Fibroblast of skin of scalp (primary cell): ENCODE measurements at places on chromosomes 6 and 20.

DNA sequence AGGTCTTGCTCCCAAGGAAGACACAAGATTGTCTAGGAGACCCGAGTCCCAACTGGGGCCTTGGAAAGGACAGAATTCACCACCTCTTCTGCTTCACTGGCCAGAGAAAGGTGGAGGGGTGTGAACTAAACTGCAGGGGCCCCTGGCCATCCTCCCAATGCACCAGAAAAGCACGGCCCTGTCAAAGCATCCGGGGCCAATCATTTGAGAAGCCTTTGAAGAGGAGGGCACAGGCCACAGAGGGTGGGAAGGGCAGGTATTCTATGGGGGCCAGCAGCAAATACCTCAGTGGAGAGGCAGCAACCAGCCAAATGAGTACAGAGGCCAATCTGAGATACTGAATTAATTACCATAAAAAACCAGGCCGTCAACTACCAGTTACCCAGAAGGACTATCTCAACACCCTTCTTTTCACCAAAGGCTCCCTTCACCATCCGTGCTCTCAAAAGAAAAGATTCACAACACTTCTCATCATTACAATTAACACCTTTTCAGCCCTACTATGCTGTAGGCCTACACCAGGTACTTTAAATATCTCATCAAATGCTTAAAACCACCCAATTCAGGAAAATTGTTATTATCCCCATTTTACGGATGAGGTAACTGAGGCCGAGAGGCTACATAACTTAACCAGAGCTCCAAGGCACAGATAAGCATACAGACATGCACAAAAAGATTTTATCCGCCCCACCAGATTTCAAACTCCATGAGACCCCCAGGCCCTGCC, 50.7 kb downstream of the TRERF1 start:
- no peak for DNase-seq

DNA sequence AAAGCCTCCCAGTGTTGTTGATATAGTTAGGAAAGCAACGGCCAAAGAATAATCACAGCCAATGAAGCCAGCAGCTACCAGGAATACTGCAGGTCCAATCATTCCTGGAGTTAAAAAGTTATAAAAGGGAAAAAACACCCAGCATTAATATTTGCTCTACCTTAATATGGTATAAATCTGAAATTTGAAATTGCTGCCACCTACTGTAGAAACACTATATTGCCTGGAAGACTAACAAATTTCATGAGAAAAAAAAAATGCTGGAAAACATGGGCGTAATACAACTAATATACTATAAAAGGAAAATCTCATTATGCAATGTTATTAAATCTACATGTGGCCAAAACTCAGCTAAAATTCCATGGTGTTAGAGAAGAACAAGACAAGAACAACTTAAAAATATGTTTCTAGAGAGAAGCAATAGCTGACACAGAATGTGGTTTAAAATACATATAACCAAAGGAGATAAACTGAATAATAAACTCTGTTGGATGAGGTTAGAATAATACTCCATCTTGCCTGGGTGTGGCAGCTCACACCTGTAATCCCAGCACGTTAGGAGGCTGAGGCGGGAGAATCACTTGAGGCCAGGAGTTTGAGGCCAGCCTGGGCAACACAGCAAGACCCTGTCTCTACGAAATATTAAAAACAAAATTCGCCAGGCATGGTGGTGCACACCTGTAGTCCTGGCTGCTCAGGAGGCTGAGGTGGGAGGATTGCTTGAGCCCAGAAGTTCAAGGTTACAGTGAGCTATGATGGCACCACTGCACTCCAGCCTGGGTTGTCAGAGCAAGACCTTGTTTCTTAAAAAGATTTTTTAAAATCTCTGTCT, 43.1 kb downstream of the SLC17A5 start:
- peak; percentile 60 for DNase-seq

DNA sequence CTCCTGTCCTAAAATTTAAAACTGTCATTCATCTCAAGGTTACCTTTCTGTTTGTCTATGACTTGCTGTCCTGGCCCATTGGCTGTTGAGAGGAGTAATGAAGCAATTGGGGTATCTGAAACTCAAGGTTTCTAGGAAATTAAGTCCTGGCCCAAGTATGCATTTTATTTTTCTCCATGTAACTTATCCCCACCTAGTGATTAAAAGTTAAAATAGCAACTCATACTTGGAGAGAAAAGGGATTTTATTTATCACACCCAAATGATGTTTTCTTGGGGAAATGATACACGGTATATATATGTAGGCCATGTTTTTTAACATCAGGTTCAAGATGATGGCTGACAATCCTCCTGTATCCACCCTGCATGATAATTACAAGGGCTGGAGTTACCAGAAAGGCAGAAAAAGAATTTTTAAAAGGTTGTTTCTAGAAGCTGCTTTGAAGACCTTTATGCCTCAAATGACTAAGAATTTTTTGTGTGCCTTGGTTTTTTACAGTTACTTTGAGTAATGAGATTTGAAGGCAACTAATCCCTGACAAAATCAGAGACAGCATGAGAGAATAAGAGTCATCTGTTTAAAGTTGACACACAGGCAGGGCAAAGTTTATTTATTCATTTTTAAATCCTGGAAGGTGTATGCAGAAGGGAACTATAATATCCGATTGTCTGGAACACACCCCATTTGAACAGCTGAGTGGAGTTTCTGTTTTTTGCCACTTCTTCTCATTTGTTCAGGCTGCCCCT, 28.9 kb upstream of the C6orf58 start:
- DNase-seq: peak; percentile 11

DNA sequence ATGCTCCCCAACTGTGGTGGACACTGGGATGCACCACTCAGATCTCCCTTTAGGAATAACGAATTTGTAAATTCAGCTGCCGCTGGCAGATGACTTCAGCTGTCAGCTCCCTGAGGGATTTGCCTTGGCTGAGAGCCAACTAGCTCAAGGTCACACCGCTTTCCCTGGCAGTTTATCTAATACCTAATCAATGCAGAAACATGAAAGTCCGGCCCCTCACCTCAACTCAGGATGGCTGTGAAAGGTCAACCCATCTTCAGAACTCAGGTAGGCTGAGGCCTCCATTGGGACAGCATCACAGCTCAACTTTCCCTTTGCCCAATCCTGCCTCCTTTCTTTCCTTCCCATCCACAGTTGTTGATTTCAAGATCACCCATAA, 22.8 kb upstream of the SCGN start:
- DNase-seq: no peak

DNA sequence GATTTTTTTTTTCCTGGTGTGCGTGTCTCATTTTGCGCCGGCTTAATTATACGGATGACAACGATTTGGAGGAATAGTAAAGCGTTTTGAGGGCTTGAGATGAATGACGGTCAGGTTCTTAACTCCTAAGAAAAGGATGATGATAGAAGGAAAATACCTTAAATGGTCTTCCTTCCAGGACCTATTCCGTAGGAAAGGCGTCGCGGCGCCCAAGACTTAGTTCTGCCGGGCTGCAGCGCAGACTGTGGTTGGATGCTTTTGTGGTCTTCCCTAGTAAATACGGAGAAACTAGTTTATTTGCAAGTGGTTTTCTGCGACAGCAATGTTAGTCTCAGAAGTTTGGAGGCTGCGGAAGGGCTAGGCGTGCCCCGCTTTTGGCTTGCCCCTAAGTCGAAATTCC, 8.4 kb downstream of the GNAS-AS1 start:
- no peak for DNase-seq

DNA sequence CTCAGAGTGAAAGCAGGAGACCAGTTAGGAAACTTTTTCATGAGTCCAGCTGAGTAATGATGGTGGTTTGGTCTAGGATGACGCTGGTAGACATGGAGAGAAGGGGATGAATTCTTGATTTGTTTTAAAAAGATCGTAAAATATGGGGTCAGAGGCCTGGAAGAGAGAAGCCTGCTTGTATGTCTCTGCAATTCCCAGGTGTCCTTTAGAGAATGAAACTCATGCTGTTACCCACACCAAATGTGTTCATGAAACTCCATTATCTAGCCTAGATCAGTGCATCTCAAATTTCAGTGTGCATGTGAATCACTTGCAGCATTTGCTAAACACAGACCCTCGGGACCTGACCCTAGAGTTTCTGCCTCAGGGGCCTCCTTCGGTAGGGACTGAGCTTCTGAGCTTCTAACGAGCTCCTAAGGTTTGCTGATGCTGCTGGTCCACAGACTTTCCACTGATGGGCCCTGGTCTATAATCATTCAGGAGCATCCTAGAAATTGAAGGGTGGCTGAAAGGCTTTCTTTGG, 302.0 kb upstream of the PLCB4 start:
- no peak for DNase-seq

- DNase-seq: no peak
Measured at GRCh38 chr6:32060966-32061655, 22.9 kb downstream of the CYP21A2 start.

DNA sequence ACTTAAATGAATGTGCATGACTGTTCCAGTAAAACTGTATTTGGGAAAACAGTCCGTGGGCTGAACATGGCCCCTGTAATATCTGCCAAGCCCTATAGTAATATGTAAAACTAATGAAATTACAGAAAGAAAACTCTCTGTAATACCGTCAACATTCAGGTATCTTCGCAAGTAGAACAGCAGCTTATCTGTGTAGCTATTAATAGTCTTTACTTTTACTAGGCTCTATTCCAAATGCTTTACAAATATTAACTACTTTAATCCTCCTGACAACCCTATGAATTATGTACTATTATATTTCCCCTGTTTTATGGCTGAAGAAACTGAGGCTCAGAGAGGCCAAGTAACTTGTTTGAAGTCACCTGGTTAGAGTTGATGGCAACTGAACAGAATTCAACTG, 57.1 kb downstream of the DAAM2 start:
- no peak for DNase-seq

DNA sequence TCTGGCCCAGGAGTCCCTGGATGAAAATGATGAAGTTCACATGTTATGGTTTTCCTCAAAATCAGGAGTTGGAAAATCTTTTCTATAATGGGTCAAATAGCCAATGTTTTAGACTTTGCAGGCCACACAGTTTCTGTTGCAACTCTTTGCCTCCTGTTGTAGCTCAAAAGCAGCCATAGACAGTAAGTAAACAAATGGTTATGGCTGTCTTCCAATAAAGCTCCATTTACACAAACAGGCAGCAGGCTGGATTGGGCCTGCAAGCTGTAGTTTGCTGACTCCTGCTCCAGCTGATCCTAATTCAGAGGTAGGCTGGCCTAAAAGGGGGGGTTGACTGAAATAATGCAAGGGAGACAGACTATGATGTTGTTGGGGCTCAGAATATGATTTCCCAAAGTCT, 33.0 kb downstream of the METTL24 start:
- DNase-seq: peak; percentile 5

DNA sequence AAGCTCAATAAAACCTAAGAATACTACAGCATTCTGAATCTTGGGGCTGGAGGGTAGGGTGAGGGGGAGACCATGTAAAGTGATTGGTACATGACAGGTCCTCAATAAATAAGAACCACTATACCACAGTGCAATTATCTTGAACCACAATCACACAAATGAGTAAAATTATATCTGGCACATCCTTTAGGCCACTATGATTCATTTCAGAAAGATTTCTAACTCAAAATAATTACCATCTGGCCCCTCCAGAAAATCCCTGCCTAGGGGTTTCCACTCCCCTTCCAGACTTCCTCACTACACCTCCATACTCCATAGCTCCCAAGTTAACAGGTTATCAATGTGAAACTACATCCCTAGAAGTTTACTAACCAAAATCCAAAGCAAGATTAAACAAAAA, 19.7 kb downstream of the AKIRIN2 start:
- peak; percentile 21 for DNase-seq

DNA sequence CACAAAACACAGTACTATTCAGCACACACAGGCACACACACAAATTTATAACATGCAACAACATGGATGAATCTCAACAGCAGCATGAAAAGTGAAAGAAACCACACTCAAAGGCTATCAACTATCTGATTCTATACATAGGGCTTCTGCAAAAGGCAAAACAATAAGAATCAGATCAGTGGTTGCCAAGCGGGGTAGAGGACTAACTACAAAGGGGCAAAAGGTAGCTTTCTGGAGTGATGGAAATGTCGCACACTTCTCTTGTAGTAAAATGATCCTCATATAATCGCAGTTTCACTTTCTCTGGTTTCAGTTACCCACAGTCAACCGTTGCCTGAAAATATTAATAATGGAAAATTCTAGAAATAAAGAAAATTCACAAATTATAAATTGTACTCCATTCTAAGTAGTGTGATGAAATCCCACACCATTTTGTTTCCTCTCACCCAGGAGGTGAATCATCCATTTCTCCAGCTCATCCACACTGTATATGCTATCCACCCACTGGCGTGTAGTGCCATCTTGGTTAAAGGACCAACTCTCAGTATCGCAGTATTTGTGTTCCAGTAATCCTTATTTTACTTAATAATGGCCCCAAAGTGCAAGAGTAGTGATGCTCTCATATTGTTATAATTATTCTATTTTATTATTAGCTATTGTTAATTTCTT, 12.8 kb upstream of the PLN start:
- no peak for DNase-seq

- DNase-seq: no peak
Measured at GRCh38 chr6:139823099-139823807, 448.8 kb upstream of the CITED2 start.

DNA sequence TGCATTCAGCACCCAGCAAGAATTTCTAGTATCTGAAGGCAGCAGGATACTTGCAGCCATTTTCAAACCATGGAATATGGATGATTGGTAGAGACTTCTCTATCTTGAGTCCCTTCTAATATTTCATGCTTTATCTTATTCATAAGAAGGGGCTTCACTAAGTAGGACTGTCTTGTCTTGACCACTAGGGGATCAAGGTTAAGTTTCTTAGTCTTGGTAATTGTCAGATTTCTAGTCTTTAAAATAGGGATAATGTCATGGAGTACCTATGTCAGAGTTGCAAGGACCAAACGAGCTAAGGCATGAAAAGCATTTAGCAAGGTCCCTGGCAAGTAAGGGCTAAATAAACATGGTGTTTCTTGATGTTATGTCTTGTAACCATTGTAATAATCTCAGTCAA, 68.5 kb upstream of the ESR1 start:
- no peak for DNase-seq

- DNase-seq: peak; percentile 87
Measured at GRCh38 chr6:28923318-28924102, at the start of gene TRIM27. TSS of gene TRIM27 (minus strand) at chr6:28923985. CDS start at chr6:28923632, 353 bp downstream.

- peak; percentile 74 for DNase-seq
Measured at GRCh38 chr6:21371676-21372171, 221.8 kb upstream of the SOX4 start.

GRCh38 chr6:168126566-168127383, 47.8 kb upstream of the FRMD1 start:
- no peak for DNase-seq

DNA sequence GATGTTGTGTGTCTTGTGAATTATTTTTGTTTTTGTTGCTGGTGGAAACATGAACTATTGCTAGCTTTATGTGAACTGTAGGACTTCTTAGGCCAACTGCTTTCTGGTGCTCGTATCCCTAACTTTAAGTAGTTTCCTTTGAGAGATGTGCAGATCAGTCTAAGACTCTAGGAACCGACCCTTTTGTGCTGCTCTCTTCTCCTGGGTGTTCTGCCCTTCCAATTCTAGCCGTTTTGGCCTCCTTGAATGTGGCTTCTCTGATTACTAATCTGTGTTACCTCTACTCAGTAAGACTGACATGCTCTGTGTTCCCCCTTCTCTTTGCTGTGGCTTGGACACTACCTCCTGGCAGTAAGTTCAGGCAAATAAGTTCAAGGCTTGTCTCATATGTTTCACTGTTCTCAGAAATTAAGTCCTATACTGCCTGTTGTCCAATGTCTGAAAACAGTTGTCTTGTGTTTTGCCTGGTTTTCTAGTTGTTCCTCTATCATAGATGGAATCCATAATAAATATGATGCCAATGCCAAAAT, 58.0 kb downstream of the FOXO3 start:
- DNase-seq: no peak
